NCI-H1417 treated with DMSO at 0.1 percent for 48 hours (cell line): ENCODE measurements at places on chromosomes 11 and 22.

- DNase-seq: no peak
These were observed 47.1 kb upstream of the LMO1 start for GRCh38 chr11:8310743-8311298.

GRCh38 chr11:37449146-37449545, 851.1 kb upstream of the RAG2 start:
- no peak for DNase-seq

- DNase-seq: no peak
These were observed 10.0 kb upstream of the PKNOX2 start for GRCh38 chr11:125154378-125155099.

GRCh38 chr11:128552783-128553661, 34.3 kb downstream of the ETS1 start:
- DNase-seq: no peak

DNA sequence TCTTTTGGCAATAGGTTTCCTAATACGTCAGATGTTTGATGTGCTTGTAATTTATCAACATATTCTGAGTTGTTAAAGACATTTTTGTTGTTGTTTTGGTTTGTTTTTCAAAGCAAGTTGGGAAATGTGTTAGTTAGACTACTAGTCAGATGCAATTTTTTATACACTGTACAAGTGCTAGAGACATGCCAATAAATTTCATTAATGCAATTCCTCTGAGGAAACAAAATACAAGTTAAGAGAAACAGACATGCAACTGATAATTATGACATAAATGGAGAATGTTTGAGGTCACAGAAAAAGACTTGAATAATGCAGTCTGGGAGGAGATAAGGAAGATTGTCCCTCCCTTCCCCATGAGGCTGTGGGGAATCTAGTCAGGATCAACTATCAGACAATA, 5.9 kb downstream of the OR51T1 start:
- DNase-seq: no peak

- DNase-seq: no peak
These were observed 90.0 kb downstream of the CCDC81 start for GRCh38 chr11:86464509-86465221.

GRCh38 chr11:10351435-10351764, 46.5 kb downstream of the ADM start:
- DNase-seq: no peak

DNA sequence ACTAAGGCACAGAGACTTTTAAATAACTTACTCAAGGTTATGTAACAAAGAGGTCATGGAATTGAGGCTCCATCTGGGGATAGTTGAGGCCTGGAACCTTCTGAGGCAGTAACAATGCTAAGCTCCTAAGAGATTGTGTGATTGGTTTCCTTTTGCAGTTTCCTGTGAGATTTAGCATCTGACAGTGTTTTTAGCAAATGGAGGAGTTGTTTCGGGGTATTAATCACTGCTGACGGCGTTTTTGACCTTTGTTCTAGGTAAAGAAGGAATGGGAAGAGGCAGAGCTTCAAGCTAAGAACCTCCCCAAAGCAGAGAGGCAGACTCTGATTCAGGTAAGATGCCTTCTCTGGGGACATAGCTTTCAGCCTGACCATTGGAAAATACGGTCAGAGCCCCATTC, 32.1 kb upstream of the ST14 start:
- no peak for DNase-seq

DNA sequence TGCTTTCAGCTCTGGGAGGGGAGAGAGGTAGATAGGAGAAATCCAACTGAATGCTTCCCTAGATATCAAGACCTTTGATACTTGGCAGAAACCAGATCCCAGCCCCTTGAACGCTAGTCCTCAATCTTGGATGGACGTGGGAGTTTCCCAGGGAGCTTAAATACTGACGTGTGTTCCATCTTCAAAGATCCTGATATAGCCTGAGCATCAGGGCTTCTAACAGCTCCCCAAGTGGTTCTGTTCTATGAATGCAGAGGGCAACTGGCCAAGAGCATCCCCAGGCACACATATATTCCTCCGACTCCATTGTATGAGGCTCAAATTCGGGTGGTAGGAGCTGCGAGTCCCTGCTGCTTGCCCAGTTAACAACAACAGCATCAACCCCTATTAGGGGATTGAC, 8.7 kb upstream of the ACCS start:
- no peak for DNase-seq

- DNase-seq: no peak
These were observed 41.1 kb downstream of the OR10A6 start for GRCh38 chr11:7889985-7890384.

GRCh38 chr11:17770917-17771316, 36.3 kb downstream of the KCNC1 start:
- DNase-seq: no peak

- DNase-seq: no peak
These were observed 97.2 kb upstream of the SHANK2 start for GRCh38 chr11:71349627-71350026.

- DNase-seq: no peak
These were observed 23.8 kb downstream of the TEF start for GRCh38 chr22:41405588-41405987.

DNA sequence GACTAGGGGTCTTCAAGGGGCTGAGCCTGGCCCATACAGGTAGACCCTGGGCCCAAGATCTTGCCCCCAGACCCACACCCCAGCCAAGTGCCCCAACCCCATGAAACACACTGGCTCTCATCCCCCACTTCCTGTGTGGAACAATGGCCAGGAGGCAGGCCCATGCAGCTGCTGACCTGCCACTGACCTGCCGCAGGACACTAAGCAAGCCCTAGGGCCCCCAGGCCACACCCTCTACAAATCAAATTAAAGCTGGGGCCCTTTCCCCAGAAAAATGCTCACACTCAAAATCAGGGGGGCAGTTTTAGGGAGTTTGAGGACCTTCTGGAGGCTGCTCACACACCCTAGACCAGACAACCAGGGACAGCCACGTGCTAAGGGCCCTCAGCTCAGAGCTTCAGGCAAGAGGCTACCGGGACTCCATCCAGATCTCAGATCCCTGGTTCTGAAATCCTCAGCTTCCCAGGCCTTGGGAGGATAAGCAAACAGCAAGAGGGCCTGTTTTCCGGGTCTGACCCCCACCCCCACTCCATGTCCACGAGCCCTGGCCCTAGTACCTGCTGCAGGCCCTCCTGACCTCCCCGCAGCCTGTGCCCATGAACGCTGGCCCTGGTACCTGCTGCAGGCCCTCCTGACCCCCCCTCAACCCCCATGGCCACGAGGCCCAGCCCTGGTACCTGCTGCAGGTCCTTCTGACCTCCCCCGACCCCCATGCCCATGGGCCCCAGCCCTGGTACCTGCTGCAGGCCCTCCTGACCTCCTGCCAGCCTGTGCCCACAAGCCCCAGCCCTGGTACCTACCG, 10.0 kb downstream of the CARD10 start:
- DNase-seq: no peak

- no peak for DNase-seq
These were observed 319.3 kb upstream of the B3GAT1 start for GRCh38 chr11:134731213-134731961.

DNA sequence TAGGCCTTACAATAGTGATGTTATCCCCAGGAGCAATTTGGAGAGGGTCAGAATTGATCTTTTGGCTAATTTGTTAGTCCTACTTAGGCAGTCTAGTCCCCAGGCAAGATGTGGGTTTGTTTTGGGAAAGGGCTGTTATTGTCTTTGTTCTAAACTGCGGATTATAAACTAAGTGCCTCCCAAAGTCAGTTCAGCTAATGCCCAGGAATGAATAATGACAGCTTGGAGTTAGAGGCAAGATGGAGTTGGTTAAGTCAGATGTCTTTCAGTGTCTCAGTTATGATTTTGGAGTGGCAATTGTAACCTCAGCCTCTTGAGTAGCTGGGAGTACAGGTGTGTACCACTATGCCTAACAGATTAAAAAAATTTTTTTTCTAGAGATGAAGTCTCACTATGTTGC, 7.3 kb upstream of the CLNS1A start:
- DNase-seq: no peak

DNA sequence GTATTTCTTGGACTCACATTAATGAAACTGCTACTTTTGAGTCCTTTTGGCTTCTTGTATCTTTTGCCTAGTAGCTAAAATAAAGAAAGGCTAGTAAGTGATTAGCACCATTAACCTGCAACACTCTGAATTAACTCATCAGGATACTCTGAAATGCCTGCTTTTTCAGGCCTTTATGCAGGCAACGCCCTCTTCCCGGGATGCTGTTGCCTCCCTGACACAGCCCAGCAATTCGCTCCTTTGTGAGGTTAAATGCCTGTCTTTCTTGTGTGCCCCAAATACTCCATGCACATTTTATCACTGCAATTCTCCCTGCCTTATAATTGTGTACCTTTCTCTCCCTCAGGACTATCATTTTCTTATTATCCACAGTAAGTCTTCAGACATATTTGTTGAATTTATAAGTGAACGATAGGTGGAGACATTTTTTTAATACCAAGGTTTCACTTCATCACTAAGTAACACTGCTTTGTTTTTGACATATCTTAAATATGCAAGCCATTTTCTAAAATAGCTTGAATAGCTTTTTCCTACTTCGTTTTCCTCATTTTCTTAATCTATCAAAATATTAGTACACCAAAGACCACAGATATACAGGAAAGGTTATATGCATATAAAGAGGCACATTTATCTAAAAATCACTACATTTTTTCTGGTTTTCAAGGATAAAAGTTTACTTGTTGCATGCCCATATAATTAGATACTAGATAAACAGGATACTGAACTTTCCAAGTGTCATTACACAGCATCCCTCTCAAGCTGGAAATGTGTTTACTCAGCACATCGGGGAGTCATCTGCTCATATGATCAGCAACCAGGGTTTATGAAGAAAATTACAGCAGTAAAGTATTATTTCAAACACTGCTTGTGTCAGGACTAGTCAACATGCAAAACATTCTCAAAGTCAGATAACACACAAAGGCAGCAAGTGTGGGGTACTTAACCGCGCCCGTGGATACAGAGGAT, 48.5 kb upstream of the DDI1 start:
- DNase-seq: no peak
